Left lung (tissue), 14 donors: ENCODE measurements at places on chromosomes 16 and 17.

GRCh38 chr17:55294042-55294751 lies 29.4 kb downstream of the HLF start:
- no peak for DNase-seq

DNA sequence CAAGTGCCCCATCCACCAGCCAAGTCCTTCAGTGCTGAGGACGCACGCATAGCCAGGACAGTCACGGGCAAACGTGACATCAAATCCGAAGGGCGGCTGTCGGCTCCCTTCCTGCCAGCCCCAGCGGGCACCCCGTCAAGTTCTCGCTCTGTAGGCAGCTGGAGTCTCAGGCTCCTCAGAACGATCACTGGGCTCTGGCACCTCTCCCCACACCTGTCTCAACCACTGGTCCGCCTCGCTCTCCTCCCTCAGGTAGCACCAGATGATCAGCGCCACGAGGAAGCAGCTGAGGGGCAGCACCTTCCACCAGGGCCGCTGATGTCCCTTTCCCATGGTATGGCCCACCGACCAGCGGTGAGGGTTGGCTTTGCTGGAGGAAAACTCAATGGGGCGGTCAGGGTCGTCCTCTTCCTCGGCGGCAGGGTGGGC lies 422 bp downstream of the UQCC4 start:
- DNase-seq, result no peak

DNA sequence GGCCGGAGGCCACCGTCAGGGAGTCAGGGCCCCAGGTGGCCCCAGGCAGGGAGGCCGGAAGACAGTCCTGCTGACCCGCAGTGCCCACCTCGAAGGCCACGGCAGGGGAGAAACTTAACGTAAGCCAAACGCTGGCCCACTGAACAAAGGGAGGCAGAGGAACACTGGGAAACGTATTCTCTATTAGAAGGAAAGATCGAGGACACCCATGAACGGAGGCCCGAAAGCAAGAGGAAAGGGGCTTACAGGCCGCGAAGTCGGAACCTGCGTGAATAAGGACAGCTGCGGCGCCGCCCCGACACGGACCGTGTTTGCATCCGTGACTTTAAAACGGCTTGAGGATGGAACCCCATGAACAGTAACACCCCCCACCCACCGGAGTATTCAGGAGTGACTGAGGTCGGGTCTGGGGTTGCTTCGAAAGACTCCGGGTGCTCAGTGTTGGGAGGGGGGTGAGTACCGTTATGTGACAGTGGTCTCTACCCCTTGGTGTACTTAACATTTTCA lies 102.4 kb upstream of the METRNL start:
- DNase-seq, result no peak

- no peak for DNase-seq
Measured at GRCh38 chr17:55689672-55690071, 33.0 kb downstream of the TMEM100 start.

GRCh38 chr16:14172200-14172809 lies 101.2 kb downstream of the MRTFB start:
- DNase-seq, result no peak

DNA sequence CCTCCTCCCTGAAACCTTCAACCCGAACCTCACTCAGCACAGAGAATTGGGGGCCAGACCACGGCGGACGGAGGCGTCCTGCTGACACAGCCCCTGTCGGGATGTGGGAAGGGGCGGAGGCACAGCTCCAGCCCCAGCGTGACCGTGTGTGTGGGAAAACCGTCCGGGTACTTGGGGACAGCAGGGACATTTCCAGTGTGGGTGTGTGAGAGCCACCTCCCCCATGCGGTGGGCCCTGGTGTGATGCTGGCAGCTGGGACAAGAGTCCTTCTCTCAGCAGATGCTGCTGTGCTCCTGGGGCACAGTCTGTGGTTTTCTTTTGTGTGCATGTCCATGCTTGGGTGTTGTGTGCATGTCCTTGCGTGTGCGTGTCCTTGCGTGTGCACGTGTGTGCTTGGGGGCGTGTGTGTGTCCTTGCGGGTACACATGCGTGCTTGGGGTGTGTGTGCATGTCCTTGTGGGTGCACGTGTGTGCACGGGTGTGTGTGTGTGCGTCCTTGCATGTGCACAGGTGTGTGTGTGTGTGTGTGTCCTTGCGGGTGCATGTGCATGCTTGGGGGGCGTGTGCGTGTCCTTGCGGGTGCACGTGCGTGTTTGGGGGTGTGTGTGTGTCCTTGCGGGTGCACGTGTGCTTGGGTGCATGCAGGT lies 16.9 kb downstream of the CENPX start:
- DNase-seq, result no peak

DNA sequence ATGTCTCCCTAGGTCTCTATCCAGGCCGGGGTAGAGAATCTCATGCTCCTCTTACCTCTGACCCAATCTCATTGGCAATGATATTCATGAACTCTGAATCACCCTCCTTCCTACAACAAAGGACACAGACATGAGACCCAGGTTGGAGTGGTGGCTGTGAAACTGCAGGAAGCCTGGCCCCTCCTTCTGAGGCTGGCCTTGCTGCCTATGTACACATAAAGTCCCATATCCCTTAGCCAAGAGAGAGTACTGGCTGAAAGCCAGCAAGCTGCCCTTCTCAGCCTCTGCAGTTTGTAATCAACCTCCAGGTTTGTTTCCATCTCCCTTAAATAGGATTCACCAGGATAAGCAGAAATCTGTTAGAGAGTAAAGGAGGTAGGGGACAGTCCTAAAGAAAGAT lies 10.6 kb downstream of the AARSD1 start:
- no peak for DNase-seq

GRCh38 chr16:89292443-89293078 lies 75.1 kb downstream of the ZNF778 start:
- peak; percentile 76 for DNase-seq

DNA sequence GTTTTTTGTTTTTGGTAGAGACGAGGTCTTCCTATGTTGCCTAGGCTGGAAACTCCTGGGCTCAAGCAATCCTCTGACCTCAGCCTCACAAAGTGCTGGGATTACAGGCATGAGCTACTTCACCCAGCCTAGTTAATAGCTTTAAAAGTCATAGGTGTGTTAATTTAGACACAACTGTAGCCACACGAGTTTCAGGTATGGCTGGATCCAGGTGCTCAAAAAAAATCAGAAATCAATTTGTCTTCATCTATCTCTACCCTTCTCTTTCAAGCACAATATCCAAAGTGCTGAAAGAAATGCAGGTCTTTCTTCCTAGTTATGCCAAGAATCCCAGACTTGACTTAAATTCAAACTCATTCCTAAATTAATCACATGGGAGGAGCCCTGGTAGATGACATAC lies 23.9 kb upstream of the C16orf87 start:
- DNase-seq, result no peak

- no peak for DNase-seq
Measured at GRCh38 chr17:79504181-79504605, 106.7 kb downstream of the RBFOX3 start.

- DNase-seq, result peak; percentile 19
Measured at GRCh38 chr17:81008140-81008539, 16.5 kb downstream of the CHMP6 start.

DNA sequence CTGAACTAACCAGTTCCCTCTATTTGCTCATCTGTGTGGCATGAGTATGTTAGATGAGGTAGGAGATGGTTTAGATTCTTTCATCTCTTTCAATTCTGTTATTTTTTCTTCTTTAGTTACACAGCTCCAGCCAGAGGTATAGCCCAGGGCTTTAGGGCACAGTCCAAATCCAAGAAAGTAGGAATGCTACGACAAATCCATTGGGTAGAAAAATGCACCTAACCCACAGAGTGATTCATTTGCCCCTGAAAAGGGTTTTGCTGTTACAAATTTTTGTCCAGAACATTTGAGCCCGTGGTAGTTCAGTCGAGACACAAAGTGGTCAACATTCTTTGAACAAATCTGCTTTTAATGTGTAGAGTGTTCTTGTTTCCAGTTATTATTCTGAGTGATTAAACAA lies 250.7 kb downstream of the HS3ST3A1 start:
- DNase-seq, result no peak

DNA sequence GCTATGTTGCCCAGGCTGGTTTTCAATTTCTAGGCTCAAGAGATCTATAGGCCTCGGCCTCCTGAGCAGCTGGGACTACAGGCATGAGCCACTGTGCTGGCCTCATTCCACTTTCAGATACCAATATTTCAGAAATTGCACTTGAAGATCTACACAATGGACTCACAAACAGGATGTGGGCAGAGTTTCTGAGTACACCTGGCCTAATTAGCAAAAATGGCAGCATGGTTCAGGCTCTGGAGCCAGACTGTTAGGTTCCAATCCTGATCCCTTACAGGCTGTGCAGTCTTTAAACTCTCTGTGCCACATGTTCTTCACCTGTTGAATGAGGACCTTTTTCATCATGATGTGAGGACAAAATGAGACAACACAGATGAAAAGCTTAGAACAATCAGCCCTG lies 32.2 kb downstream of the RNF157 start:
- no peak for DNase-seq

DNA sequence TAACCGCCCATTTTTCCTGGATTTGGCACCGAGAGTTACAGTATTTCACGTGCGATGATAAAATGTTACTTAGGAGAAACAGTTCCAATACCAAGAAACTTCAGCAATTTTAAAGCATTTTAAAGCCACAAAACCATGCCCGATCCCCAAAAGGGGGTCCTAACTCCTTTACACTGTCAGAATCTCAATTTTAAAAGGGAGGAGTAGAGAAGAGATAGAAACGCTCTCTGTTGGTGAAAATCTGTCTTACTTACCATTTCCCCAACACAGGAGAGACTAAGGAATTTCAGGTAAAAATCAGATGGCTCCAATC lies 526 bp upstream of the RNASEK start:
- DNase-seq, result no peak

DNA sequence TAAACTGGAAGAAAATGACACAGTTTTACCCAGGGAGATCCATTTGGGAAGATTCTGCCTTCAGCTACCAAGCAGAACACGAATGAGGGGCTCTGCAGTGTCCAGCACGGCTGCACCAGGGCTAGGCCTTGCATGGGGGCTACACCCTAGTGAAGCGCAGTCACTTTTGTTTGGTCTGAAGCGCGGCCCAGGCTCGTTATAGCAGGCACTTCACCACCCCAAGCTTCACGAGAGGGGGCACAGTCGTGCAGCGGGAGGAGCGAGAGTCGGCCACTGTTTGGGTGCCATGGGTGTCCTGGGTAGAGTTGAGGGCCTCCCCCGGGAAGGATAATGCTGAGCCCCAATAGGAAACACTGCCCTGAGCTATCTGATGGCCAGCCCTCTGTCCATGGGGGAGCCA lies 21.6 kb upstream of the IL17C start:
- no peak for DNase-seq

GRCh38 chr16:20704281-20704680 lies 6.8 kb upstream of the ACSM1 start:
- DNase-seq, result no peak

DNA sequence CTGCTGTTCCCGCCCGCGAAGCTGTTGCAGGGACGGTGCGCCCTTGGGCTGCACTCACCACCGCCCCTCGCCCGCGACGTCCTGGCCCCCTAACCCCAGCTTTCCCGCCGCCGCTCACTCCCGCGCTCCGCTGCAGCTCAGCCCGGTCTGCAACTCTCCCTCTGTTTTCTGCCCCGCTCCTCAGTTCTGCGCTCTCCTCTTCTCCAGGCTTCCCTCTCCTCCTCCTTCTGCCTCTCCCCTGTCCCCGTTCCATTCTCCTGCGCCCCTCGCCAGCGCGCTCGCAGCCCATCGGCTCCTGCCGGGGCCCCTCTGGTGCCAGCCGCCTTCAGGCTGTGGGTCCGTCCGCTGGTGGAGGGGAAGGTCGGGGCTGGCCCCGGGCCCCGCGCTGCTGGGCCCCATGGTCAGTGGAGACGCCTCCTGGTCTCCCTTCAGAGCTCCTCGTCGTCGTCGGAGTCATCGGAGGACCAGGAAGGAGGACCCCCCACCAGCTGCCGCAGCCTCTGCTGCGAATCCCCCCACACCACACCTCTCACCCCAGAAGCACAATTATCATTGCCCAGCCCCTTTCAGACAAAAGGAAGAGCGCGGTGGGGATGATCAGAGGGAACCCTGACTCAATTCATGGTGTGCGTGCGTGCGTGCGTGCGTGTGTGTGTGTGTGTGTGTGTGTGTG lies 223.2 kb upstream of the FOXF1 start:
- DNase-seq, result no peak

DNA sequence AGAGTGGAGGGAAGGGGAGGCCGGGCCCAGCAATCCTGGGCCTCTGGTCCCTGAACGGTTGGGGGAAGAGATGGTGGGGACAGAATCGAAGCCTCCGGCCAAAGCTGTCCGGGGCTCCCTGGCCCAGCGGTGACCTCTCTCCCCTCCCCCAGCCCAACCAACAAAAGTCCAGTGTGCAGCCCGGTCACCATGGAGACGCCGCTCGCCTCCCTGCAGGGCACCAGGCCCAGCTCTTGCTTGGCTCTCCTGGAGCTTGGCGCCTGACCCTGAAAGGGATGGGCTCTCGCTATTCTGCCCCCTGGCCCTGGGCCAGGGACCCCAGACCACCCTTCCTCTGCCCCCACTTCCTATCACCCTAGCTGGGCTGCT lies 1.3 kb downstream of the METRN start:
- no peak for DNase-seq

- DNase-seq, result no peak
Measured at GRCh38 chr16:77116856-77117255, 74.1 kb upstream of the MON1B start.
